Upper lobe of right lung (tissue), 1 donor: ENCODE measurements at places on chromosomes 7 and 10.

GRCh38 chr7:151086802-151087244 lies 548 bp downstream of the AGAP3 start:
- no peak for DNase-seq

GRCh38 chr7:23533238-23533604 lies 1.4 kb upstream of the TRA2A start:
- no peak for DNase-seq

GRCh38 chr7:35019179-35019729 lies 18.0 kb downstream of the DPY19L1 start:
- no peak for DNase-seq

GRCh38 chr10:31910016-31910415 lies 18.6 kb downstream of the ARHGAP12 start:
- DNase-seq = no peak

GRCh38 chr7:21967598-21968003 lies 21.9 kb upstream of the CDCA7L start:
- DNase-seq = no peak

DNA sequence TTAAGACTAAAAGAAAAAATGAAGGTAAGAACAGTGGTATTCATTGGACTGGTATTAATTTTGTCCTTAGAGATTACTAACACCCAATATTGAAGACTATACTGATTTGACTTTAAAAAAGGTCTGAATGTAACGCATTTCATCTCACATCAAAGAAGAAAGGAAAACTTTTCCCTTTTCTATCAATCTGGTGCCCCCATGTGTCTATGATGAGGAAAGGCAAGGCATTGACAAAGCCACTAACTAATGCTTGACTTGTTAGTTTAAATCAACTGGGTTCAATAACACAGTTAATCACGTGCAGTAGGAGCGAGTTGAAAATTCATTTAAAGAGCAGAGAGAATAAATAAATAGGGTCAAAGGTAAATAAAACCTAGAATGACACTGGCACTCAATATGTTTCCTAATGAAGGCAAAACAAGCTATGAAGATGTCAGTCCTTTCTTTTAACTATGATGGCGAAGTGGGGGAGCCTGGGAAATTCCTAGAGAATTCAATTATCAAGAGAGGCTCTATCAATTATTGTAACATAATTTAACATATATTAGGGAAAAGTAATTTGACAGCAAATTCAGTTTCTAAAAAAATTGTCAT lies 180.9 kb downstream of the ANK3 start:
- no peak for DNase-seq

GRCh38 chr10:12572281-12572680 lies 222.9 kb downstream of the CAMK1D start:
- DNase-seq = no peak

DNA sequence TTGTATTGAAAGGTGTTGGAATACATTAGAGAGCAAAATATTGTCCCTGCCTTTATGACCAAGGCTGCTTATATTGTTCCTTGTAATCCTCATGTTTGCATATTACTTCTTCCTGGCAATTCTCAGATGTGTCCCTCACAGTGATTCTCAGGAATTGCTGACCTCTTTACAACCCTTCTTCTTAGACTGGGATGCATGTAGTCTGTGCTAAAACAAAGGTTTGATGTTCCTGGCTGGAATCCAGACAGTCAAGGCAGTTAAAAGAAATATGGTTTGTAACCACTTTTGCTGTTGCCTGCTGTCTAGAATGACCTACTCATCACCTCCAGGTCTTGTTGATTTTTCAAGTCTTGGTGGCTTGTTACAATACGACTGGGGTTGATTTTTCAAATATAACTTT lies 367.6 kb downstream of the HGF start:
- no peak for DNase-seq

DNA sequence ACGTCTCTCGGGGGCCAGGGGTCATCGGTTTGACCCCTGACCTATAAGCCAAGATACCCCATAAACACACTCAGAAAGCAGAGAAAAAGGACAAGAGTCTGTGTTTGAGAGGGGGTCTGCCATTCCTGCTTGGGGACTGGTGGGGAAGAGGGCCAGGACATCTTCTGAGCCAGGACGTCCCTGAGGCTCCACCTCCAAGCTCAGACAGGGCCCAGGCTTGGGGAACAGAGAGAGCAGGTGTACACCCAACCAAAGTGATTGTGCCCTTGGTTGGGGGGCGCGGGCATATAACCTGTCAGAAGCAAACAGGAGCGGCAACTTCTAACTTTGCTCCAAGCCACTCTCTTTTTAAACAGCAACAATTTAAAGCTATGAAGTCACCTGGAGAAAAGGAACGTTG lies 33.9 kb upstream of the PPIF start:
- DNase-seq = no peak

GRCh38 chr7:159006610-159007130 lies 138.0 kb downstream of the VIPR2 start:
- DNase-seq = no peak

GRCh38 chr10:77909021-77909748 lies 17.4 kb downstream of the DLG5 start:
- no peak for DNase-seq

- no peak for DNase-seq
These were observed 8.4 kb upstream of the PANK1 start for GRCh38 chr10:89653410-89653869.

DNA sequence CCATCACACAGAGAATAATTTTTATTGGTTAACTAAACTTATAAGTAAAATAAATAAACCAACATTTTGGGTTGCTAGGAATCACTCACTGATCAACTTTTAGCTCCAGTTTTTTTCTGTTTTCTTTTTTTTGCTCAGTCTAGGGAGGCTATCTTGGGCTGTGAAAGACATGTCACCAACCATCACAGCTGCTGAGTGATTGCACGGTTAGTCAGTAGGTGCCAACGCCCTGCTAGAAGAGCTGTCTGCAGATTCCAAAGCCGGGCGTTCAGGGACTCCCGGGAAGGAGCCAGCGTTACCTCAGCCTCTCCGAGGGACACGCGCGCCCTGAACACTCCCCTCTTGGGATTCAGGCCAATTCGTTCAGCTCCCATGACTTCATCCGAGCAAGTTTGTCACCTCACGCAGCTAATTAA lies 604 bp upstream of the STAM start:
- DNase-seq = peak; percentile 86

DNA sequence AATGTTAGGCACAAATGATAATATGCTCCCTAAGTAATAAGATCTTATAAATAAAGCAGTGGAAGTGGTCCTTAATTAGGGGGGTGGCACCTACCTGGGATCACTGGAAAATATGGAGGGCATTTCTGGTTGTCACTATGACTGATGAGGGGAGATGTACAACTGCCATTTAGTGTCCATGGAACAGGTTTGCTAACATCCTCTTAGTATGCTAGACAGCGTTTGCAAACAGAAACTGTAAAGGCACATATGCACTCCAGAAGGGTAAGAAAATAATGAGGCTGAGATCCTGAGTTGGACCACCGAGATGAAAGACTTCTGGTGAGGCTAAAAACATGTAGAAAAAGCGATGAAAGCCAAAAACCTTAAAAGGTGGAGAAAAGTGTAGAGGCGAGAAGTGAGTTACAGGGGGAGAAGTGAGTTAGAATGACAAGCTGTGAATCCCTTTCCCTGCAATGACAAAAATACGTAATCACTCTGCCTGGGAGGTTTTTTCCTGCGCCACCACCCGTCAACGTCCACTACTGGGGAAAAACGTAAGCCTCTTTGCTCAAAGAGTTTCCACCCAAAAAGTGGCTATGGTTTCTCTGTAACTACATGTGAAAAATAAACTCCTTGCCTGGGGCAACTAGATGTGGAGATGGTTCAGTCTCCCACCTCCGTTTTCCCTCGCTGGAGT lies 767 bp downstream of the KRIT1 start:
- DNase-seq = no peak

GRCh38 chr10:123614888-123615287 lies 51.3 kb upstream of the GPR26 start:
- peak; percentile 70 for DNase-seq

DNA sequence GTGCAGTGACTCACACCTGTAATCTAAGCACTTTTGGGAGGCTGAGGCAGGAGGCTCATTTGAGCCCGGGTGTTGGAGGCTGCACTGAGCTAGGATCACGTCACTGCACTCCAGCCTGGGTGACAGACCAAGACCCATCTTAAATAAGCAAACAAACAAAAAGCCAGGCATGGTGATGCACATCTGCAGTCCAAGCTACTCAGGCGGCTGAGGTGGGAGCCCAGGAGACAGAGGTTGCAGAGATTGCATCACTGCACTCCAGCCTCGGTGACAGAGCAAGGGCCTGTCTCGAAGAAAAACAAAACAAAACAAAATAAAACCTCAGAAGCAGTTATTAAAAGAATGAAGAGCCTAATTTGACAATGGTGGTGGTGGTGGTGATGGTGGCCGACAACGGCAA lies 132.5 kb downstream of the PARD3 start:
- no peak for DNase-seq

GRCh38 chr7:130886438-130887135 lies 152.6 kb upstream of the KLF14 start:
- DNase-seq = no peak

GRCh38 chr10:10642189-10642588 lies 375.5 kb upstream of the CELF2 start:
- no peak for DNase-seq

DNA sequence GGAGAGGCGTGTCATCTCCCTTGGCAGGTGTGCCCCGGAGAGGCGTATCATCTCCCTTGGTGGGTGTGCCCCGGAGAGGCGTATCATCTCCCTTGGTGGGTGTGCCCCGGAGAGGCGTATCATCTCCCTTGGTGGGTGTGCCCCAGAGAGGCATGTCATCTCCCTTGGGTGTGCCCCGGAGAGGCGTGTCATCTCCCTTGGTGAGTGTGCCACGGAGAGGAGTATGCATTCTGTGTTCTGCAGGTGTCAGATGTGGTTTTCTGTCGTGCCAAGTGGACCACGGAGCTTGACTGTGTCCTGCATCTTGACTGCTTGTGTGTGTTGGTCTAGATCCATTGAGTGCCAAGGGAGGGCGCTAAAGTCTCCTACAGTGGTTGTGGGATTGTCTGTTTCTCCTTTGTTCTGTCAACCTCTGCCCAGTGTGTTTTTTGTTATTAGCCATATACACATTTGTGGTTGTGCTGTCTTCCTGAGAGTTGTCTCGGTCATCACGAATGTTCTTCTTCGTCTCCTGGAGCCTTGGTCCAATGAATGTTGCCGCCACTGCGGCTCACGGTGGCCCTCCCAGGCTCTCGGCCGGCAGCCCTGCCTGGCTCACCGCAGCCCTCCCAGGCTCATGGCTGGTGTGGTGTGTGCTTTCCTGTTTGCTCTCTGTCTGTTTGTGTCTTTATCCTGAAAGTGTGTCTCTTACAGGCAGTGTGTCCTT lies 96.8 kb downstream of the INPP5A start:
- DNase-seq = peak; percentile 45

GRCh38 chr10:48670978-48671913 lies 13.4 kb upstream of the WDFY4 start:
- no peak for DNase-seq

DNA sequence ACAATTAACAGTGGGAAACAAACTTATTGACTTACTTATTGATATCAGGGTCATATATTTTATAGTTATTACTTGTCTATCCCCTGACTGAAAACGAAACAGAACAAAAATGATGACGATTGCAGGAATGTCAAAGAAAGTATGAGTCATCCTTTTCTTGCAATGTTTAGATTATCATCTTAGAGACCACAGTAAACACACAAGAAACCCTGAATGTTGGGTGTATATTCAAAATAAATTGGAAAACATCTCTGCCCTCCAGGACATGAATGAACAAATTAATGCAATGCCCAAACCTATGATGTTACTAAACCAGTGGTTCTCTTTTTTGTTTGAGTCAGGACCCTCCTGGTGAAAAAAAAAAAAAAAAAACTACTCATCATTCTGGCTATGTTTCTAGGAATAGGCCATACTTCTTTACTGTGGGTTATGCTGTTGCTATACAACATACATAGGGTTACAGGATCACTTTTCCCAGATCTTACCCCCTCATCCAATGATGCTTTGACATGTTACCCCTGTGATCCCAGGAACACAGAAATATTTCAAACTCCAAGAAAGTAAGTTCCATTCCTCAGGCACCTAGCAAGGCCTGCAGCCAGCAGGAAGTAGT lies 623.4 kb upstream of the IGFBP3 start:
- DNase-seq = no peak

DNA sequence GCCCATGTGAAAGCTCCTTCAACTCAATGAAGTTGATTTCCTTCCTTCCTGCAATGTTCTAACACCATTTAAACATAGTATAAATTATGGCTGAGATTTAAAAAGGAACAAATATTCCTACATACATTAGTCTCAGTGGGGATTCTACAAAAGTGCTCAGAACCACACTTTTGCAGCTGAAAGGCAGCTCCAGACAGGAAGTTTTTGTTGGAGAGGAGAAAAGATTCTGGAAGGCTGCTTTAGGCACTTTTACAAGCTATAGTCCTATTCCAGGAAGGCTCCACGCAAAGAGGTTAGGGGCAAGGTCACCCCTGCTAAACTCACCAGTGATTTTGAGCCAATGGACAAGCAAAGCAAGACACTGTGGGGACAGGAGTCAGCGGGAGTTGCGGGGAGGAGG lies 179.2 kb upstream of the CDCA7L start:
- no peak for DNase-seq

DNA sequence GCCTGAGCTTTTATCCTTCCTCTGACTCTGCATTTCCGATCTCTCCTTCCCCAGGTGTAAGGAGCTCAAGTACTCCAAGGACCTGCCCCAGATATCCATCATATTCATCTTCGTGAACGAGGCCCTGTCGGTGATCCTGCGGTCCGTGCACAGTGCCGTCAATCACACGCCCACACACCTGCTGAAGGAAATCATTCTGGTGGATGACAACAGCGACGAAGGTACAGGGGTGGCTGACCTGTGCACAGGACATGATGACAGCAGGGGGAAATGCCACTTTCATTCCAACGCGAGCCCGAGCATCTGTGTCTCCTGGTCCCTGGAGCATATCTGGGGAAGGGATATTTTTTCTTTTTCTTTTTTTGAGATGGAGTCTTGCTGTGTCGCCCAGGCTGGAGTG lies 256.2 kb downstream of the GALNT17 start:
- no peak for DNase-seq

DNA sequence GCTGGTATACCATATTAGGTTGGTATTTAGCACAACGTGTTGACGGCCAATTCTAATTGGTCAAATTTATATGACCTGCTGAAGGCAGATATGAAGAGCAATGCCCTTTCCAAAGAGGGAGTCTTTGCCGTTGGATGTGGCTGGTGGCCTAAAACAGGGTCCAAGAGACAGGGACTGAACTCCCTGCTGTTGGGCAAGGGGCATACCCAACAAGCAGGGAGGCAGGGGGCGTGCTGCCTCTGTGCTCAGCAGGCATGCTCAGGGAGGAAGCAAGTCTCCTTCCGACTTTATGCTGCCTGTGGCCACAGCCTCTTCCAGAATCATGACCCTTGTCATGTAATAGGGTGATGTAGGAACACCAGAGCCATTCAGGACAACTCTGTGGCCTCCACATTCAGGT lies 167.7 kb upstream of the NPVF start:
- DNase-seq = no peak
